Large intestine (tissue), 12 donors: ENCODE measurements at places on chromosomes 11 and 22.
A peak's percentile ranks its signal among the peaks of the same experiment; 100 is the strongest.

- DNase-seq = no peak
Measured at GRCh38 chr22:40397396-40397795, 27.0 kb downstream of the SGSM3 start.

- DNase-seq = peak; percentile 32
Measured at GRCh38 chr11:61480994-61481335, 27.6 kb upstream of the LRRC10B start.

- no peak for DNase-seq
Measured at GRCh38 chr11:126874276-126874675, 126.3 kb downstream of the KIRREL3 start.

DNA sequence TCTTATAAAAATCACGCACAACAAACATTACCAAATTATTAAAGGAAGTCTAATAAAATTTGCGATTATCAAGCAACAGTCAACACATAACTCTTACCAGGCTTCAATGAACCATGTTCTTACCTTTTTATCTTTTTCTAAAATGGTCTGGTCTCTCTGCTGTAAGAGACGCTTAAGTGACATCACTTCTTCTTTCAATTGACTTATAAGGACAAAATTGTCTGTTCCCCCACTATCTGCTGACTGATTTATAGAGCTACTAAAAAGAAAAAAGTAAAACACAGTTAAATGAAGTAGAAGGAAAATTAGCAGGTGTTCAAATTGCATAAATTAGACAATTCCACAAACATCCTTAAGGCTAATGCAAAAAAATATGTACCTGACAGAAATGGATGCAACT lies 10.9 kb downstream of the FAM76B start:
- DNase-seq = no peak

DNA sequence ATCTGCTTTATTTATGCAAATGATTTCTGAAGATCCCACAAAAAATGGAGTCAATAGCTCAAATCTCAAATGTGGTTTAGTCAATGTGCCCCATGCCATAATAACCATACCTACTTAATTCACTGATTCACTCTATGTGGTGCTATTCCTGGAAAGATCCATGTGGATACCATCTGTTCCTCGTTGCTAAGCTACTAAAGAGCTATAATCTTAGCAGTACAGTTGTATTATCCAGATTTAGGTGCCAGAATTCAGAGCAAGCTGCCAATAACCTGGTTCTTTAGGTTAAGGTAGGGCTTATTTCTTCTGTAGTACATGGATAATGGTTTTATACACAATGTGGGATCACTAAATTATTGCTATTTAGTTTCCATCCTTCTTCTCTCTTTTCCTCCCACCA lies 974.7 kb upstream of the CCDC90B start:
- no peak for DNase-seq

DNA sequence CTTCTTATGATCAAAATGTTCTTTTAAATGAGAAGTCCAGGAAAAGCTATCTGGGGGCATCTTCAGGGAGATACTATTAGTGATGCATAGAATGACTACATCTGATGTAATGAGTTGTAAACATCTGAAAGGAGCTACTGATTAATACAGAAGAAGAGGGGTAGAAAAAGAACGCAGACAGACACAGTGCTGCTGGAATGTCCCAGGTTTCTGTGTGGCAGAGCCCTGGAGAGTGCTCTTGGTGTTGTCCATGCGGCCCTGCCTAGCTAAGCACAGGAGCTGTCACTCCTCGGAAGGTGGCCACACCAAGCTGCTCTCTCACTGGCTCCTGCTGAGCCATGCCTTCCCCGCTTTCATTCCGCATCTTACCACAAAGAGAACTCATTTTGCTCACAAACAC lies 768.8 kb downstream of the OPCML start:
- DNase-seq = no peak
